ENCODE measurements at places on chromosomes 1 and 21.

- no peak for DNase-seq
Observed at GRCh38 chr1:8406960-8407359, 89.0 kb downstream of the SLC45A1 start.

- DNase-seq: no peak
Observed at GRCh38 chr1:113040041-113040440, 33.0 kb upstream of the LRIG2 start.

GRCh38 chr1:45554198-45554597 lies 3.6 kb downstream of the AKR1A1 start:
- no peak for DNase-seq

DNA sequence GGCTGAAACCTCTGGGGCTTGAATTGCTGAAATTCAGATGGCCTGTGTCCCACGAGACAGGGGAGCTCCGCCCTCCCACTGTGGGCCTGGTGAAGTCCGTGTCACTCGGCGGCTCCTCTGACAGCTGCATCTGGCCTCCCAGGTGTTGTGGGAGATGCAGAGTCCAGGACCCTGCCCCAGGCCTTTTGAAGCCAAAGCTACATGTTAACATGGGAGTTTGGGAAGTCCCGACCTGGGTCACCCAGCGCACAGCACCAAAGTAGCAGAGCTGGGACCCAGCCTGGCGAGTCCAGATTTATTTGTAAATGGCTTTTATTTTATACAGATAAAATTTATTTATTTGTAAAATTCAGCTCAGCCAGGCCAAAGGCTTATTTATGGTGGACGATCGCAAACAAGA lies 28.9 kb downstream of the SLC37A1 start:
- no peak for DNase-seq

DNA sequence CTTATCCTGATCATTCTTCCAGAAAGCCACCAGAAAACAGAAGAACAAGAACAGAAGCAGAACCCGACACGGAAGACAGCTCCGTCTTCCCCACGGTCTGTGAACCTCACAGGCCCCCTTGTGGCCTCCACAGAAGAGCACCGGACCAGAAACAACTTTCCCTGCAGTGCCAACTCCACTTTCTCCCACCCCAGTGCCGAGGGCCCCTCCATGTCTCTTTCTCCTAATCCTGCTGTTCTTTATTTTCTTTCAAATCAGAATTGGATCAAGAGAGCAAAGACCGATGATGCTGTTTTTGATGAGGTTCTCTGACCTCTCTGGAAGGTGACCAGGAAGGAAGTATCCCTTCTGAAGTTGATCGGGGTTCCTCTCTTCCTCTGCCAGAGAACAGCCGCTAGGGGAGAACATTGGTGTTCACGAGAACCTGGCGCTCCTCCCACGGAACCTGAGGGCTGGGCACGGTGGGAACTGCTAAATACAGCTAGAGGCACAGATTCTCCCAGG lies 58.9 kb upstream of the CTTNBP2NL start:
- no peak for DNase-seq

DNA sequence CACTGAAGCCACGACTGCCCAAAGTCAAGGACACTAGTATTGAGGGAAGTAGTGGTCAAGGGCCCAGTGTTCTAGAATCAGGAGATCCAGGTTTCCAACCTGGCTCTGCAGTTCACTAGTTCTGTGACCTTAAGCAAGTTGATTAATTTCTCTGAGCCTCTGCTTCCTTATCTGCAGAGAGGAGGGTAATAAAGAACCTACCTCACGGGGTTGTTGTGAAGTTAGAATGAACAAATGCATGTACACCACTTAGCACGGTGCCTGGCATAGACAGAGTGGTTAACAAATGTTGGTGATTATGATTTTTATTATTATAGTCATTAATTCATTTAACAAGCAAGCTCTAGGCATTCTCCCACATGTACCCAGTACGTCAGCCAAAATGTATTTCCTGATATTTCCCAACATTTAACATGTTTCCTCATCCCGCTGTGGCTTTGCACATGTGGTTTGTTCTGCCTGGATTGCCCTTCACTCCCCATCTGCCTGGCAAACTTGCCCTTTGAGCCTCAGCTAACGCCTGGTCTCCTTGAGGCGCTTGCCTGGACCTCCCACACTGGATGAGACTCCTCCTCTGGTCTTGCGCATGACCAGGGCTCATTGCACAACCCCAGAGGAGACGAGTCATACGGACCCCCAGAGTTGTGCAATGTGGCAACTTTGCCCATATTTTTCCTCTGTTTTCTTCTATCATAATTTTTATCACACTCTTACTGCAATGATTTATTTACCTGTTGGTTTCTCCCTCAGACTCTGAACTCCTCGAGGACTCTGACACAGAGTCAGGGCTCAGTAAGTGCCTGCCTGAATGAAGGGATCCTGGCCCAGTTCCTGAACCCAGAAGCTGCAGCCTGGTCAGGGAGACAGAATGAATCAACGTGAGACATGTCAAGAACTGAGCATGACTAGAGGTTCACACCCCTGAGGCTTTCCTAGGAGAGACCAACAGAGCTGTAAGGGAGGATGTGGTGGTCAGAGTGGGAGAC lies 20.7 kb upstream of the MFSD2A start:
- DNase-seq: no peak

DNA sequence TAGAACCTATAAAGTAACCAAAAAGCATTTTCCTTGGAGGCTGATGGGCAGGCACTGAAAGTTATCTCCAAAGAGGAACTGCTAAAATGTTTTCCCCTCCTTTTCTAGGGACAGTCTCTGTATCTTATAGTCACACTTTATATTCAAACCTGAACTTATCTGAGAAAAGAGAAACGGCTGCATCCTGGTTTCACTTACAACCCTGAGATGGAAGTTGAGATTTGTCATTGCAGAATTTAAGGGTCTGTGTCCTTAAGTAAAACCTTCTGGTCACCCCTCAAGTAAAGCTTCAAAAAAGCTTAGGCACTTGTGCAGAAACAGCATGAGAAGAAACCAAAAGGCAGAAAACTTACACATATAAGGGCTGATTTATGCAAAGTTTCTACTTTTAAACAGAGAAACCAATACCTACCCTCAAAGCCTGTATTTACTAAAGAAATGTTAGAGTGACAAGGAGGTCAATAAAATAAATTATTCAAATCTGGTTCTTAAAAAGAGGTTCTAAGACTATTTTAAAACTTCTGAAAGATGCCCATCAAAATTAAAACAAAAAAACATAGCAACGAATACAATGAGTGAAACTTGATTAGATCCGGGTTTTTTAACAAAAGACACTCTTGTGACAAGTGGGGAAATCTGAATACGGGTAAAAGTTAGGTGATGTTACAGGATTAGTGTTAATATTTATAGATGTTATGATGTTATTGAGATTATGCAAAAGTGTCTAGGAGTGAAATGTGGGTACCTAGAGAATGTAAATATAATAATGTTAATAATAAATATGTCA lies 9.9 kb downstream of the CD58 start:
- no peak for DNase-seq

- DNase-seq: no peak
Observed at GRCh38 chr1:177441281-177441680, 270.5 kb downstream of the BRINP2 start.

DNA sequence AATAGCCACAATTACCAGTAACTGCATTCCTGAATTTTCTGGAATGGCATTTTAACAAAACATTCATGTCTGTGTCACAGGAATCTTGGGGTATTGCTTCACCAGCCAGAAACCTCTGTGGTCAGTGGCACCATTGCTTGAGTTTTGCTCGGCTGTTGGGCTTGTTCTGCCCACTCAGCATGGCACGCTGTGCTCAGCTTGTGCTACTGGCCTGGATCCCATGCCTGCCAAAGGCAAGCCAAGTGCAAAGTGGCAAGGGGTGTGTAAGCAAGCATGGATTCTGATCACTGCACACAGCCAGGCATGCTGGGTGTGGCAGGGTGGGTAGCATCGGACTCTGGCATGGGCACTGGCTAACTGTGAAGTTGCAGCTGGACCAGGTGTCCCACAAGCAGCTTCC lies 1150.9 kb downstream of the MRPL39 start:
- no peak for DNase-seq

DNA sequence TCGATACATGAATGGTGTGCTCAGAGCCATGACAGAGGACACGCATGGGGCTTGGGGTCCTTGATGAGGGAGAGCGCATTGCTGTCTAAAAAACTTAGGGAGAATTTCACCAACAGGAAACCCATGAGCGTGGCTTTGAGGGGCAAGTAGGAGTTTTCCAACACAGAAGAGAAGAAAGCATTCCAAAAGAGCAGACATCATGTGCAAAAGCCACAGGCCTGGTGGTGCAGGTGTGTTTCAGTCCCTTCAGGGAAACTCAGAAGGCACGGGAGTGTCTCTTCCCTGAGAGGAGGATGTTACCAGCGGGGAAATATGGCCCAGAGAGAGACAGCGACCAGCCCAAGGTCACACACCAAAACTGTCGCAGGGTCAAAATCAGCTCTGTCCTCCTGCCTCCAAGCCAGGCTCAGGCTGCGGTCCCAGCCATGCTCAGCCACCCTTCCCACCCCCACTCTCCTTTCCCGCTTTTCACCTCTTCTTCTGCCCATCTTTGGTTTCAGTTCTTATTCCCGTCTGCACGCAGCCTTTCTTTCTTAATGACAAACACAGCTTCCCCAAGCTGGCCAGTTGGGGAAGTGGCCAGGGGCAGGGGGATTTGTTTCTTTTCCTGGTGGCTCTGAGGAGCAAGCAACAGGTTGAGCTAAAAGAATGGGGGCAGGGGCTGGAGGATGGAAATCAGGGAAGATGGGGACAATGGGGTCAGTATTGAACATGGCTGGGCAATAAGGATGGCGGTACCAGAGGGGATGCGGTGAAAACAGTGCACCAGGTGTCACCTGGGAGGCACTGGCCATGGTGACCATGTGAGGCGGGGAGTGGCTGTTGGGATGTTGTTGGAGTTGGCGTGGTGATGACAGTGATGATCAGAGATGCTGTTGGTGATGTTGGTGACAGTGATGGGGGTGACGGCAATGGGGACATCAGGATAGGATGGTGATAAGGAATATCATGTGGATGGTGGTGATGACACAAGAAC lies 10.3 kb downstream of the LAPTM5 start:
- no peak for DNase-seq

- DNase-seq: peak; percentile 89
Observed at GRCh38 chr21:42524341-42525028, 10.8 kb downstream of the SLC37A1 start.

DNA sequence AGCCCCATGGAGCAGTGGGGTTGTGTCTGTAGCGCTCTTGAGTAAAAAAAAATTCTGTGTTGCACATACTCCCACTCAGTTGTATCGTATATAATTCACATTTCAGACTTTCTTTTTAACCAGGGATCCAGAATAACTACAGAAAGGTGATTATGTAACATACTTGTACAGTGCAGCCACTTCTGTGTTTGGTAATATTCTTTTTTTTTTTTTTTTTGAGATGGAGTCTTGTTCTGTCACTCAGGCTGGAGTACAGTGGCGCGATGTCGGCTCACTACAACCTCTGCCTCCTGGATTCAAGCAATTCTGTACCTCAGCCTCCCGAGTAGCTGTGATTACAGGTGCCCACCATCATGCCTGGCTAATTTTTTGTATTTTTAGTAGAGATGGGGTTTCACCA lies 82.4 kb upstream of the MACF1 start:
- DNase-seq: no peak

- no peak for DNase-seq
Observed at GRCh38 chr1:28197682-28198415, 21.4 kb upstream of the PTAFR start.

- no peak for DNase-seq
Observed at GRCh38 chr1:200409203-200409760, 554 bp downstream of the ZNF281 start.

DNA sequence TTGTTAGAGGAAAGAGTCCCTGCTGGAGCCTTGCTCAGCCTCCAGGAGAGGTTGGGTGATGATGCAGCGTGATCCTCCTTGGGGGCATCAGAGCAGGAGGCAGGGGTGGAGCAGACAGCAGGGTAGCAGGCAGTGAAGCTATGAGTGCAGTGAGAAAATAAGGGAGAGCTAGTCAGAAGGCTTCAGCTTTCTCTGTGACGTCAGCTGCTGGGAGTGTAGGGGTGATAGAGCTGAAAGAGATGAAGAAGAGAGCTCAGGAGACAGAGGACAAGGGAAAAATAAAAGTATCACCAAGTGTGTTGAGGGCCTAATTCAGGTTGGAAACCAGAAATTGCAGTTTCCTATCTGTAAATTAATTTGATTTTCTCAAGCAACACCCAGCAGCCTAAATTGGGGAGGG lies 2.2 kb upstream of the ADAM30 start:
- no peak for DNase-seq

GRCh38 chr1:147236448-147236847 lies 6.0 kb upstream of the CHD1L start:
- DNase-seq: no peak

- no peak for DNase-seq
Observed at GRCh38 chr1:180527101-180527669, 24.8 kb upstream of the ACBD6 start.

DNA sequence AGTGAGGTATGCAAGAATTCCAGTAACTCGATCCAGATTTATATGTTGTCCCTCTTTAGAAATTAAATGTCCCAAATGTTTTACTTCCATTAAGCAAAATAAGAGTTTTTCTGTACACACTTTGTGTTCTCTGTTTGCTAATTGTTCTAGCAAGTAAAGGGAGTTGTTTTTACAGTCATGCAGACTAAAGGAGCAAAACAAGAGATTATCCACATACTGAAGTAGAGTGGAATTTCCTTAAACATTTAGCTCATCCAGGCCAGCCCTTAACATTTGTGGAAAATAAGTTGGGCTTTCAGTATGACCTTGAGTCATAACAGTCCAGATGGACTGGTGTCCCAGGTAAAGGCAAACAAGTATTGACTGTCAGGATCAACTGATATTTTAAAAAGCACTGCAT lies 44.1 kb upstream of the TINAGL1 start:
- no peak for DNase-seq

DNA sequence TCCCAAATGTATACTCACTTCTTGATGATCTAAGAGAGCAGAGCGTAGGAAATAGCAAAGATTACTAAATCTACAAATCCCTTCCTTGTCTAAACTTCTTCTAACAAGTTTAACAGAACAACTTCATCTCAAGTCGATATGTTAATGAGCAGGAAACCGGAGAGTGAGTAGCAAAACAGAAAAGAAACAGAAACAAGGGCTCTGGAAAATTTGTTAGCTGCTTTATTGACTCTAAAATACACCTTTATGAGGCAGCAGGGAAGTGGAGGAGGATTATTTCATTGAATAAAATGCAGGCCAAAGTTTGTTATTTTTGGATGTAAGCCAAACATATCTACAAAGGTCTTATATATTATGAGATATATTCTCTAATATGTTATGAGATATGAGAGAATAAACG lies 192.4 kb downstream of the LRRIQ3 start:
- no peak for DNase-seq

- DNase-seq: no peak
Observed at GRCh38 chr1:231076802-231077201, 36.7 kb upstream of the FAM89A start.

- DNase-seq: no peak
Observed at GRCh38 chr1:39735731-39736130, 3.0 kb upstream of the PPIE start.

DNA sequence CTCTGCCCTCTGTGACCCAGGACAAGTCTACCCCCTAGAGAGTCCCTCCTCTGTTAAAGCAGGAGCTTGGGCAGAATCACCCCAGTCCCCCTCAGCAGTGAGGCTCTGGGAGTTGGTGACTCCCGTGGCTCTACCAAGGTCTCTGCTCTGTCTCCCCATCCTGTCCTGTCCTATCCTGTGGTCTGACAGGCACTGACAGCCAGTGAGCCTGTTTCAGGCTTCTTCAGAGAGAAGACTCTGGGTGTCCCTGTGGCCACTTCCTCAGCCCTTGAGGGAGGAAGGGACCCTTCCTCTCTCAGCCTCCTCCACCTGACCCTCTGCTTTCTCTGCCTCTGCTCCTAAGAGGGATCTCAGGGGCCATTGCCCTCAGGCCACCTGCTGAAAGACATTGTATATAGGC lies 148.7 kb downstream of the FCRL5 start:
- DNase-seq: no peak

Data from retina (tissue), 1 donor.